G401 (cell line): ENCODE measurements at places on chromosomes 1 and 21. TPM values are rescaled to one million over a fixed set of nuclear protein-coding genes. Genes with fewer than 3 reads are reported as not detected.

GRCh38 chr1:81424061-81424460, 376.7 kb upstream of the ADGRL2 start:
- DNase-seq, result no peak

DNA sequence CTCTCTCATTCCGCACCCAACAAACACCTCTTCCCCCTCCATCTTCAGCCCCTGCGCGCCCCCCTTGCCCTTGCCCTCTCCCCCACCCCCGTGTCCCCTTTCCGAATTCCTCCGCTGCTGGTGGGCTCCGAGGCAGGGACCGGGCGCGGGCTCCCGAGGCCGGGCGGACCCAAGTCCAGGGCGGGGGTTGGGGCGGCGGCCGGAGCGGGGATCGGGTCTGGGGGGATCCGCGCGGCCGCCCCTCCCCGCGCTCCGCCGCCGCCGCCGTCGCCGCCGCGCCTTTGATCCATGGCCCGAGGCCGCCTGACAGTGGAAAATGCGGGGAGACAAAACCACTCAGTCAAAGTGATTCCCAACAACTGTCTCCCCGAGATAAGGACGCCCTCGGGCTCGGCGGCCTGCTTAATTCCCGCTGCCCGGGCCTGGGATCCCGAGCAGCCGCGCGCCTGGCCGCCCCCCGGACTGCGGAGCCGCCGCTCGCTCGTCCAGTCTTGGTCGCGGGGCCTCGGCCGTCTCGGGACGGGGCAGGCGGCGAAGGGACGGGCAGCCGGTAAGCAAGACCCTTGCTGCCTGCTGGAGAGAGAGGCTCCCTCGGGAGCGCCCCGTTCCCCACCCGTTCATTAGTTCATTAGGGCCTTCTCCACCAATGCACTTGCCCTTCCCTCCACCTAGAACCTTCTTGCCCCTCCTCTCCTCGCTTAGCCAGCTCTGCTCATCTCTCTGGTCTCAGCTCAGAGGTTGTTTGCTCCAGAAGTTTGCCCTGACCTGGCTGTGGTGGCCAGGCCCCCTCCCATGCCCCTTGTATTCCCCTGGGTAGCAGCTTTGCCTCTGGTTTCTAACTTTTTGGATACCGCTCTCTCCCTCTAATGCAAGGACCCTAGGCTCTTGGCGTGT, 86.4 kb downstream of the PAX7 start:
- no peak for DNase-seq

- peak; percentile 88 for DNase-seq
These were observed 29.1 kb upstream of the PARP1 start for GRCh38 chr1:226436855-226437491.

DNA sequence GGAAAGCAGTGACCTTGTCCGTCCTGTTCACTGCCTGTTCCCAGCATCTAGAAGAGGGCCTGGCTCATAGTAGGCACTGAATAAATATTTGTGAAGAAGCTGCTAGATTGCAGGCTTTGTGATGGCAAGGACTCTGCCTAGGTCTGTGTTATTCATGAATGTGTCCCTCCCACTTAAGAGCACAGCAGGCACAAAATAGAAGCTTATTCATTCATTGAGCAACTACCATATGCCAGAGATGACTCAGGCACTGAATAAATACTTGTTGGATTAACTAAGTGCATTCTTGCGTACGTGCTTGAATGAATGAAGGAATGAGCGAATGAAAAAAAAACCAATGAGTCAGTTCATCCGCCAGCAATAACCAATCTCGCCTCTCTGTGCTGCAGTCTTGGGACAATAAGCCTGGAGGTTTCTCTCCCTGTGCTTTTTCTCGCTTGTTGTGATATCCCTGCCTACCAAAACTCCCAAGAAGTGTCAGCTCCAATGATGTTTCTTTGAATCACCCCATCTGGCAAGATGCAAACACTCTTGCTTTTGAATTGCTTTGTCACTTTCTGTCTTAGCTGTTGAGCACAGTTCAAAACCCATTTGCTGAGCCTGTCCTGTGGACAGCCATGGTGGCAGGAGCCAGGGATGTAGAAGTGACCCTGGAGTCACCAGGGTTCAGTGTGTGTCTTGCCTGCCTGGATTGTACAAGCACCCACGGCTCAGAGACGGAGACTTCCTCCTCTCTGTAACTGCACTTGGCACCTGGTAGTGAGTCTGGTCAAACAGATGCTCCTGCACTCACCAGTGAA, 143.9 kb downstream of the KAZN start:
- DNase-seq, result no peak

MINDY1 gene
- total RNA-seq, result 8.1 and 12.7 TPM in 2 replicates

DNA sequence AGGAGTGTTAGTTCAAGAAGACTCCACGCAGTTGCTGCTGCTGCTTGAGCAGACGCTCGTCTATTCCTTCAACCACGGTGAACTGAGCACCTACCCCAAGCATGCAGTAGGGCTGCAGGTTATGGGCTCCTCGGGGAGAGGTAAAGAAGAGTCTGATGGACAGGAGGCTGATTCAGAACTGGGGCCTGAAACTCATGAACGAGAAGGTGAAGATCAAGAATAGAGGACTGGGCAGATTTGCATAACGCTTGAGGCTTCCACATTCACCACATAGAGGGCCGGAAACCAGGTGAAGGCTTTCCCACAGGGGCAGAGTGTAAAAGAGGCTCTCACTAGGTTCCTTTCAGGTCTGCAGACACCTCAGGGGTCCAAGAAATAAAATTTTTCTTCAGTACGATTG, 9.1 kb downstream of the ABCA4 start:
- no peak for DNase-seq

GRCh38 chr1:230071316-230071715, 4.3 kb downstream of the GALNT2 start:
- no peak for DNase-seq

DNA sequence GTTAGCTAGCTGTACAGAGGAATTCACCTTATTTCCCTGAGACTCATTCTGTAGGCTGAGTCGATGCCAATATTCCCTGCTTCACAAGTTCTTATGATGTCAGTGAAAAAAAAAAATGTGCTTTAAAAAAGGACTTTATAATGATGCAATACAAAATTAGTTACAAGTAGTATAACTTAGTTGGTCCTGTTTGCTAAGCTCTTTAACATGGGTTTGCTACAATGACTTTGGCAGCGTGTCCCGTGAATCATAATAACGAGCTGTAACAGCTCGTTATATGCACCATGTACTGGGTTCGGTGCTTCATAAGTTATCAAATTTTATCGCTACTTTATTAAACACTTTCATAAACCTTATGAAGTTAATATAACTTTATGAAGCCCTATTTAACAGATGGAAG, 349.7 kb downstream of the LMX1A start:
- DNase-seq, result no peak

DNA sequence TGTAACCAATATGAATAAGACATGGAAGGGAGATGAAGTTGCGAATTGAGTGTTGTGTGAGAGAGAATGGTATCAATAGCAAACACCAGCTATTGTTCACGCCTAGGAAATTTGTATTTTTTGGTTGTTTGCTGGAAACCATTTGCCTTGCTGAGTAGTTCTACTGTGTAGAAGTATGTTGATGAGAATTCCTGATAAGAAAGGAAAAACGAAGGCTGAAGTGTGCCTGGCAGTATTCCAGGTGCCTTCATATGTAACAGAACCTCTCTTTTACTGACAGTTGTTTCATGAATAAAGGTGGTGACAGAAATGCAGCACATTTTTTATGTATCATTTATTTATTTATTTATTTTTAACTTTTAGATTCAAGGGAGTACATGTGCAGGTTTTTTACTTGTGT, 79.5 kb downstream of the SDCCAG8 start:
- no peak for DNase-seq

DNA sequence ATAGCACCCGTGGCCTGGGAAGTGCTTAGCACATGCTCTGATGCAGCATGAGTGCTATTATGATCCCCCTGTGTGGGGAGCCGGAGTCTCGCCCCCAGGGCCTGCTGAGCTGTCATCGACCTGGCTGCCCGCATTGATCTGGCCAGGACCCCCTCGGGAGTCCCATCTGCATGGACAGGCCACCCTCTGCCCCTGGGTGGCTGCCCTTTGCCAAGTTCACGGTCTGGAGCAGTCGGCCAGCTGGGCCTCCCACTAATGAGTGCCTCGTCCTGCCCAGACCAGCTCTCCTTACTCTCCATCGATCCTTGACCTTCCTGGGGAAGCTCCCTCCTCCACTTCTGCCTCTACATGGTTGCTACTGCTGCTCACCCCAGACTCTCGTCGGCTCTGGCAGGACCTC, 121.8 kb upstream of the RUNX3 start:
- no peak for DNase-seq

DNA sequence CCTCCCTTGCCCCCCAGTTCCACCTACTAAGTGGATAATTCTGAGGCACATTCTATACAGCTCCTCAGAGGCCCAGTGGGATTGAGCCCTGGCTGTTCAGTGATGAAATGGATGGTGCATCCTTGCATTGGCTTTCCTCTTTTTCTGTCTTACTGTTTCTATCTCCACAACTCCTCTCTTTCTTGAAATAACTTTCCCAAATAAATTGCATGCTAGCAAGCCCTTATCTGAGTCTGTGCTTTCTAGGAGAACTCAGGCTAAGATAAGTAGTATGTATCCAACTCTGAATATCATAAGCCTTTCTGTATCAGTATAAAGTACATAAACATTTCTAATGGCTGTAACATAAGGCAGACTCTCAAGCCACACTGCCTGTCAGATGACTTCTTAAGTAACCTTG, 603.8 kb upstream of the USP24 start:
- no peak for DNase-seq

PRR9 gene
- not detected in 2 replicates for total RNA-seq

ARHGEF16 gene
- 16.0 and 20.2 TPM in 2 replicates for total RNA-seq

FMO5 gene
- 0.24 and 1.2 TPM in 2 replicates for total RNA-seq

DNA sequence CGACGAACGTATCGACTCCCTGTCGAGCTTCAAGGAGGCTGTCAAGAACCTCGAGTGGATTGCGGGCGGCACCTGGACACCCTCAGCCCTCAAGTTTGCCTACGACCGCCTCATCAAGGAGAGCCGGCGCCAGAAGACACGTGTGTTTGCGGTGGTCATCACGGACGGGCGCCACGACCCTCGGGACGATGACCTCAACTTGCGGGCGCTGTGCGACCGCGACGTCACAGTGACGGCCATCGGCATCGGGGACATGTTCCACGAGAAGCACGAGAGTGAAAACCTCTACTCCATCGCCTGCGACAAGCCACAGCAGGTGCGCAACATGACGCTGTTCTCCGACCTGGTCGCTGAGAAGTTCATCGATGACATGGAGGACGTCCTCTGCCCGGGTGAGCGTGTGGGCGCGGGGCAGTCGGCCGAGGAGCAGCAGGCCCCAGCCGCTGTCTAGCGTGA, 28.0 kb downstream of the COL6A2 start:
- DNase-seq, result no peak

GRCh38 chr1:232765542-232765941, 39.7 kb upstream of the MAP10 start:
- no peak for DNase-seq

GRCh38 chr1:5235355-5235899, 581.0 kb downstream of the AJAP1 start:
- DNase-seq, result no peak

CD1E gene
- not detected in 2 replicates for total RNA-seq

MASP2 gene
- not detected in 2 replicates for total RNA-seq

GRCh38 chr1:210687582-210688279, 359.0 kb downstream of the HHAT start:
- DNase-seq, result no peak

SYT14 gene
- 37.5 and 58.0 TPM in 2 replicates for total RNA-seq

GRCh38 chr1:199545780-199546179, 481.7 kb upstream of the NR5A2 start:
- DNase-seq, result no peak

ANGPTL7 gene
- not detected in 2 replicates for total RNA-seq

DNA sequence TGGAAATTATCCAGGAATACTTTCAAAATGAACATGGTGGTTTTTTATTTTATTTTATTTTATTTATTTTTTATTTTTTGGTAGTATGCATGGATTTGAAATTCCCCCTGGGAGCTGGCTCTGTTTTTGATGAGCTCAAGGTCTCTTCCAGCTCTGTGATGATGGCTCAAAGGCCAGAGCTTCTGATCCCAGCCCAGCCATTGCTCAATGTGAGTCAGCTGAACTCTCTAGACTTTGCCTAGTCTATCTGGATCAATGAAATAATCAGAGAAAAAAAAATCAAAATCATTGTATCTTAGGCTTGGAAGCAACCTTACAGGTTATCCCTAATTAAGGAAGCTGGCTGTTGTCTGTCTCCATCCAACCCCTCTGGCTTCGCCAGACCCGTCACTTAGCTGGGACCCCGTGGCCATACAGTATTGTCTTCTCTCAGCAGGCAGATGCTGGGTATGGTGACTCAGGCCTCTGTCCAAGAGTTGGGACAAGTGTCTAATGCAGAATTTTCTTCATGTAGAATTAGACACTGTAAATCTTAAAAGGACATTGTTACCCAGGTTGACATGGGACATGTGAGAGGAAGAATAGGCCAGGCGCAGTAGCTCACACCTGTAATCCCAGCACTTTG, 90.2 kb upstream of the LPGAT1 start:
- DNase-seq, result no peak

DNM3 gene
- total RNA-seq, result 8.3 and 13.0 TPM in 2 replicates

DNA sequence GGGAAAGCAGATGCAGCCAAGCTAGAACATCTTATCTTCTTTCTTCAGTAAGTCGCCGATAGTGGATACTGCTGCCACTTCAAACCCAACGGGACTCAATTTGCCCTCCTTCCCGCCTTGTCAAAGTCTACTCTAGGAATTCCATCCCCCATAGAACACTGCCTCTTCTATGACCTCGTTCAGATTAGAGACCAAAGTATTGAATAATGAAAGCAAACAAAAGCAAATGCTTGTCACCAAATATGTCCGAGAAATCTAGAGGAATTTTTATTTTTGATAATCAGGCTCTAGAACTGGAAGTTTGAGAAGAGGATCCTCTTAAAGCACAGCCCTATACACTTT, 853 bp upstream of the RRAGC start:
- DNase-seq, result no peak
